LHCN-M2 (cell line): ENCODE measurements at places on chromosomes 6 and 20. TPM values are rescaled to one million over a fixed set of nuclear protein-coding genes. Genes with fewer than 3 reads are reported as not detected.

- DNase-seq = no peak
Observed at GRCh38 chr20:54535746-54536145, 60.4 kb downstream of the DOK5 start.

DNA sequence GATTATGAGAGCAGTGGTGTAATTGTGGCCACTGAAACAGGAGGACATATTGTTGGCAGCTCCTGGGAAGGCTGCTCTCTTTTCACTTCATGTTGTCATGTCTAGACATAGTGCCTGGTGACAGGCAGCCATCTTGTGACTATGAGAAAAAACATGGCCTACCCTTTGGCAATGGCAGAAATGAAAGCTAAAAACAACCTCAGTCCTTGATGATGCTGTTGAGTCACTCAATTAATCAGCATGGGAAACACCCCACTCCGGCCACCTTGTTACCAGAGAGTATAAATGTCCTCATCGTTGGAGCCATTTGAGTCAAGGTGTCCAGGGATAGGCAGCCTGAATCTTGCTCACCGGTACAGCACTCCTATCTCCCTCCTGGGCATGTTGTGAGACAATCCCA lies 31.2 kb upstream of the HMGA1 start:
- no peak for DNase-seq

DNA sequence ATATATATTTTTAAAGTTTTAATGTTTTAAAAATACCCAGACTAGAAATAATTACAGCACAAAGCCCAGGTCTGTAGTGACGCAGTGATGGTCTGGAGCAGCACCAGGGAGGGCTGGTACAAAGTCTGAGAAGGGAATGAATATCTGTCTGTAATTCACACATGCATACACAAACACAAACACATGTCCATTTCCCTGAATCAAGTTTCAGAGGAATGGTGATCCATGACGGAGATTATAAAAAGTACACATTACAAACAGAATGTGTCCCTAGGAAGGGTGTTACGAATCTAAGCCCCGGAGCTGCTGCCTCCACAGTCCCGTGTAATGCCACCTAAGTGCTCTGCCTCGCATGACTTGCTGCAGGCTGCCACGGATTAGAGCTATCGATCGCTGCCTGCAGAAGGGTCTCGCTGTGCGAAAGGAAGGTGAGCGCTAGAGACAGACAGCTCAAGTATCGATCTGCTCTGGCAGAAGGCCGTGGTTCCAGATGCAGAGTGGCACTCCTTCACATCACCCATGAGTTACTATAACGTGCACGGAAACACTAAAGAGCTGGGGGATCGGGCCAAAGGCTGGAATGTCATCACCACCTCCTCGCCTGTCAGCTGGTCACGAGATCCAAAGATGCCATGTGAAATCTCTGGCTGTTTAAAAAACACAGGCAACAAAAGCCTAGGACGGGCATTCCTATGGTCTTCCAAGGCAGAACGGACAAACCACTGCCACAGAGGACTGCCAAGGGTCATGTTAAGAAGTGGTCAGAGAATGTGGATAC lies 87.1 kb downstream of the INSM1 start:
- DNase-seq = no peak

LRP11 gene
- 46.6 and 50.9 TPM in 2 replicates for total RNA-seq

ITCH gene
- total RNA-seq = 38.7 and 38.9 TPM in 2 replicates

- no peak for DNase-seq
Observed at GRCh38 chr6:170000071-170000843, 248.8 kb downstream of the ERMARD start.

WFDC11 gene
- total RNA-seq = 1.2 TPM in 1 of 2 replicates, not detected in the other

DNA sequence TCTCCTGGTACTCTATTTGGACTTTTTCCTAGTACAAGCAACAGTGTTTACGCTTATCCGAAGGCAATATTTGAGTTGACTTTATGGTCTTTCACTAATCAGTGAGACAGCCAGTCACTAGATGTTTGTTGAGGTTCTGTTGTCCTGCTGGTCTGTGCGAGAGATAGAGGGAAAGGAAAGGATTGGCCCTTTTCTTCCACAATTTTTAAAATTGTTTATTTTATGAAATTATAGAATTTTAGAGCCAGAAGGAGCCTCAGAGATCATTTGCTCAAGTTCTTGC lies 44.4 kb downstream of the MAP3K4 start:
- DNase-seq = no peak

DNA sequence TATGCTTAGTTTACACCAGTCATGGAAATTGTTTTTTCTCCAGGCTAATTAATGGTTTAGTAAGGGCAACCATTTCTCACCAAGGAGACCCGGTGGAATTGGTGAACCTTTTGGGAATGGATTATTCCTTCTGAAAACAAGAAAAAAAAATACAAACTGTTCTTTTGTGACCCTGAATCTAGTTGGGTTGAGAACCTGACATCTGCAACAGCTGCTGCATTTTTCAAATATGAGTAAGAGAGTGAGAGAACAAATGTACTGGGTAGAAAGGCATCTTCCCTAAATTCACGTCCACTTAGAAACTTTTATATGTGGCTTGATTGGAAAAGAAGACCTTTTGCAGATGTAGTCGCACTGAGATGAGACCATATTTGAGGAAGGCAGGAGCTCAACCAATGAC lies 553.4 kb upstream of the EPHA7 start:
- DNase-seq = peak; percentile 97

- no peak for DNase-seq
Observed at GRCh38 chr20:53208110-53208832, 236.1 kb downstream of the TSHZ2 start.

COL12A1 gene
- total RNA-seq = 29.0 and 31.5 TPM in 2 replicates

CDKAL1 gene
- total RNA-seq = 16.7 and 17.9 TPM in 2 replicates

GRCh38 chr6:17281100-17281496 lies at the start of gene RBM24:
RBM24 (plus strand) TSS chr6:17281361; CDS start chr6:17281582, 221 bp downstream.
- peak; percentile 81 for DNase-seq
